Heart right ventricle (tissue), 16 donors: ENCODE measurements at places on chromosomes 13 and 19. TPM values are rescaled to one million over a fixed set of nuclear protein-coding genes. Genes with fewer than 3 reads are reported as not detected.
A peak's percentile ranks its signal among the peaks of the same experiment; 100 is the strongest.

SWSAP1 gene
- 3.1 TPM for polyA plus RNA-seq

SULT2B1 gene
- polyA plus RNA-seq, result 0.13 TPM

THSD1 gene
- 6.4 TPM for polyA plus RNA-seq

CGB8 gene
- polyA plus RNA-seq, result not detected

- peak; percentile 26 for DNase-seq
Measured at GRCh38 chr19:19224852-19225494, 13.2 kb downstream of the NCAN start.

DNA sequence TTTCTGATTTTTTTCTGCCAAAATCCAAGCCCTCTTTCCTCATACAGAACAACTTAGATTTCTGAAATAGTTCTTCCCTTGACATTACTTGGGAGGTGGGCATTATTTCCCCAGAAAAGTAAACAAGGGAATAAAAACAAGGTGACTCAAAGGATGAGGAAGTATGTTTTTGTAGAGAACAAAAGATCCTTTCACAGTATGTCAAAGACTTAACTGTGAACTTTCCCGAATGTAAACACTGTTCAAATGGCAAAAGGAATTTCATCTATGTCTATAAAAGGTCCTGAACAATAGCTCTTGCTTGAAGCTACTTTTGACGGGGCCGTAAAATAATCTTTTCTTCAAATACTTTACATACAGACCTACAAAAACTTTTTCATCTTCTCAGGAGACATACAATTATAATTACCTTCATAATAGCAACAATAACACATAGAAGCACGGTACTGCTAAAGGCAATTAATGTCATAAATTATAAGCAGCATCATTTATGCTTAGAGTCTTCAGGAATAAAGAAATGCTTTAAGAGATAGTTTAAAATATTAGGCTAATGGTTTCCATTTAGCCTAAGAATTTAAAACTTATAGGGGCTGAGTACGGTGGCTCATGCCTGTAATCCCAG lies 191.1 kb downstream of the RGCC start:
- no peak for DNase-seq

- no peak for DNase-seq
Measured at GRCh38 chr19:34644991-34645461, 31.9 kb downstream of the SCGB2B2 start.

- DNase-seq, result no peak
Measured at GRCh38 chr19:5026706-5027273, 57.9 kb downstream of the KDM4B start.
